ENCODE measurements at places on chromosomes 16 and 17. TPM values are rescaled to one million over a fixed set of nuclear protein-coding genes. Genes with fewer than 3 reads are reported as not detected.

DNA sequence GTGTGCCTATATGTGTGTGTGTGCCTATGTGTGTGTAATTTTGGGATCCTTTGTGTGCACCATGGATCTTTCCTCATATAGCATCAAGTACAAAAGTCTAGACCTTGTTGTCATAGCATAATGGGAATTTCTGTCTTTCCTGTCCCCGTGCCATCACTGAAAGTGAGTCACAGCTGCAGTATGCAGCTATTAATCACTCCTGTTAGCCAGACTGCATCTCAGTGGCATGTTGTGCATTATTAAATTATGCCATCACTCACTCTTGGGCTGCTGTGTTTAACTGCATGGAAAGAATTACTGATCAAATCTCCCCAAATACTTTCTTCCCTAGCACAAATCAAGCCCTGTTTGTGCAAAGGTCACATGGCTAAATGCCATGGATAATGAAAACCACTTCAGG is 92.4 kb downstream of the CBLN1 start:
- DNase-seq: no peak

CACNG4 gene
- total RNA-seq: not detected

DNA sequence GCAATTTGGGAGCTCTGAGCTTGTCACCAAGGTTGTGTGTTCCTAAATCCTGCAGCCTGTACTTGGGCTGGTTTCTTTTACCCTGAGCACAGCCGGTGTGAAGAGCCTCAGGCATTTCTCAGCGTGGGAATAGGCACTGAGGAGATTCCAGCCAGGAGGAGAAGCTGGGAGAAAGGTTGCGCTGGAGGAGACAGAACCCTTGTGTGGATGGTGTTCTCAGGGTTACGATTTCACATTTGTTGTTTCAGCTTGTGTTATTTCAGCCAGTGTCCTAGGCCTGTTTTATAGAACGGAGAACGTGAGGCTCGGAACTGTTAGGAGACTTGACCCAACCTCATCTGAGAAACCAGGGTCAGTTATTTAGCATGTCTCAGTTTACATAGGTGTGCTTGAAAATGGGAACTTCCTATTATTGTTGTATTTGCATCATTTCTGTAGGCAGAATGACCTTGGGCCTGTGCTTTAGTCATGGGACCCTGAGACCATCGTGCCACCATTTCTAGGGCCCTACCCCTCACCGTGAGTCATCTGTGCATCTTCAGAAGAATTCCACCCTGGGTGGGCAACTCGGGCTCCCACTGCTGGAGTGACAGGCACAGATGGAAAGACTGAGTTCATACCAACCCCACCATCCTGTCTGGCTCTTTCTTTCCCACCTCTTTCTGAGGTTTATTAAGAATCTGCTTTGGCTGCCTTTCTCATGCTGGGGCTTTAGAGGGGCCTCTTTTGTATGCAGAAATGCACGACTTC is 134.9 kb downstream of the MSI2 start:
- DNase-seq: no peak

DNA sequence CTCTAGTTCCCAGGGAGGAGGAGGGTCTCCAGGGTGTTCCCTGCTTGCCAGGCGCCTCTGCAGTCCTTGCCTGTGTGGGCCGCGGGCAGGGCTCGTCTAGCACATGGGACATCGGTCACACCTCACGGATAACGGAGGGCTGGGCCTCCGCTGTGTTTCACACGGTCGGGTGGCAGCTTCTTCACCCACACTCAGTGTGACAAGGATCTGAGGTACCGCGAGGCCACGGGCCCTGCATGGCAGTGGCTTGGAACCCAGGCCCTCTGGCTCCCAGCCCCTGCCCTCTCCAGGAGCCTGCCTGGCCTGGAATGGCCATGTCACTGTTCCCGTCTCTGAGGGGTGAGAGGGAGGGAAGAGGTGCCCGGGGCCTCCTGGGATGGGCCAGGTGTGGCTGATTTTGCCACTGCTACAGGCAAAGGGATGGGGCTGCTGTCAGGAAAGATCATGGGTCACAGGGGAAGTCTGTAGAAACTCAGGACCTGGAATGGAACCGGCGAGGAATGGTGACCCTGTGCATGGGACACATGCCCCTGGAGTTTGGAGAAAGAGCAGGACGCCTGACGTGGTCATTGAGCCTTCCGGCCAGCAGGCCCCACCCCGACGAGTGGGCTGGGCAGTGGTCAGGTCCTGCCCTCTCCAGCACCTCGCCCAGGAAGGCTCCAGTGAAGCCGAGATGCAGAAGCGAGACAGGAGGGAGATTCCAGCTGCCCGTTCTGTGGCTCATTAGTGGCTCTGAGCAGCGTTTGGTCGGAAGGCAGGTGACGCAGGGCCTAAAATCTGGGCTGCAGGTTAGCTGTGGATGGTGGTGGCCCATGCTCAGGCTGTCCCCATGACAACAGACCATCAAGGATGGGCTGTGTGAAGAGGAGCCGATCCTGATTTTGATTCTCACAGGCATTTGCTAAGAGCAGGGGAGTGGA is 76.5 kb upstream of the GSE1 start:
- no peak for DNase-seq

GRCh38 chr16:81639348-81639747 is 139.7 kb upstream of the PLCG2 start:
- DNase-seq: no peak

GRCh38 chr16:35636480-35637230 is 2177.2 kb downstream of the TP53TG3F start:
- no peak for DNase-seq

DNA sequence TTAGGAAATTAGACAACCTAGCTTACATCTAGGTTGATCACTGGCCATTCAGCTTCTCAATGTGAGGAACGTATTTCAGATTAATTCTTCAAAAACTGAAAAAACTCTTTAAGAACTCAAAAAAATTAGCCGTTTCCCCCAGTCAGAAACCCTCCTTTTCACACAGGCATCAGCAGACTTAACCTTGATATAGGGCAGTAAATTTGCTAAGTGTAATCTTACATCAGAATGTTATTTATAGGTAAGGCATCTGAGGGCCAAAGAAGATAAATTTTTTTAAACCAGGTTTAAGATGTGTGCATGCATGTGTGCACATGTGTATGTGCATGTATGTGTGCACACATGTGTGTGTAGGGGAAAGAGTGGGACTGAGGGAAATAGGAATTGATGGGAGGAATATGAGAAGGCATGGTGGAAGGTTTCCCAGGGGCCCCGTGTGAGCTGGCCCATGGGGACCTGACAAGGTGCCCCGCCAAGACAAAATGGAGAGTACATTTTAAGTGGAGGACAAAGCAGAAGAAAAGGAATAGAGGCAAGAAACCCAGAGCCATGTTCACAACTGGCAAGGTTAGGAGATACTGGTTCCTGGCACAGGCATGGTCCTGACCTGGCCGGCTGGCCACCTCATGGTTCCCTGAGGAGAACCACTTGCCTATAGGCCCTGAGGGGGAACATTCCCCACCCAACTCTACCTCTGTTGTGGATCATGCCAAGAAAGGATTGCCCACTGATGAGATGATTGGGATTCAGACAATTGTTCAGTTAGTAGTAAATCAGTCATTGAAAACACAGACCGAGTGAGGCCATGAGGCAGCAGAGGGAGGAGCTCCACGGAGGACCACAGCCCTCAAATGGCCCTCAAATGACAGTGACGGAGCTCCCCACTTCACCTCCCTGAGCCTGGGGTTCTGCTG is 33.0 kb downstream of the TEX2 start:
- no peak for DNase-seq

RNF167 gene
- total RNA-seq: 140 TPM

DNA sequence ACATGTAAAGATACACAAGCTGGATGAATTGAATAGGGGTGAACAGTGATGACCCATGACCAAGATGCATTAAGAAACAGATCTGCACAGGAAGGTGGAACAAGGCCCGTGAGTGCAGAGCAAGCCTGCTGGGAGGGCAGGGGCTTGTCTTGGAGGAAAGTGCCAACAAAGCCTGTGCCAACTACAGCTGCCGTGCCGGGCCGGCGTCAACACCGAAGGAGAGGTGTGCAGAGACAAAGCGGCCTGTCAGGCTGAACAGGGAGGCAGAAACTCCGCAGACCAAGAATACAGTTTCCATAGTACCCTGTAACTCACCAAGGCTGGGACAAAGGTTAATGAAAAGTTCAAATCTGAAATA is 46.7 kb downstream of the ANKRD11 start:
- no peak for DNase-seq

P2RX1 gene
- total RNA-seq: 0.17 TPM

DNA sequence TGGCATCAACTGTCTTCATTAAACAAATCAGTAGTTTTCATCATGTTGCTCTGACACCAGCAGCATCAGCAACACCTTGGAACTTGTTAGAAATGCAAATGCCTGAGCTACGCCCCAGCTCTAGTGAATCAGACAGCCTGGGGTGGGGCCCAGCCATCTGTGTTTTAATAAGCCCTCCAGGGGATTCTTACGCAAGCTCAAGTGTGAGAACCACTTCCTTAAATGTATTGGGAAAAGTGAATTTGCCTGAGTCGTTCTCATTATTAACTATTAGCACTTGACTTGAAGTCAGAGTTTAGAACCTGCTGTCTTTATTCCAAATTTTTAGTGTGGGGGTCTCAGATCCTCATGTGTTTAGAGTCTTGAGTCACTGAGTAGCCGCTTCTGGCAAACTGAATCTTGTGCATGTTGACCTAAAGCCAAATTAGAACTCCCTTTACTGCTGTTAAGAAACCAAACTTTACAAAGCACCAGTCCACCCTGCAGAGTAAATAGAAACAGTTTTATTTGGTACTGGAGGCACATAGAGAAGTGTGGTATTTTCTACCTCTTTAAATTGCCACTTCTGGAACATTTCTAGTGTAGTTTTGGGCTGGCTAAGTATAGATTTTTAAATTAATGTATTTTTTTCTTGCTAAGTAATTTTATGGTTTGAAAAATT is 137.4 kb upstream of the COX10 start:
- no peak for DNase-seq

DNA sequence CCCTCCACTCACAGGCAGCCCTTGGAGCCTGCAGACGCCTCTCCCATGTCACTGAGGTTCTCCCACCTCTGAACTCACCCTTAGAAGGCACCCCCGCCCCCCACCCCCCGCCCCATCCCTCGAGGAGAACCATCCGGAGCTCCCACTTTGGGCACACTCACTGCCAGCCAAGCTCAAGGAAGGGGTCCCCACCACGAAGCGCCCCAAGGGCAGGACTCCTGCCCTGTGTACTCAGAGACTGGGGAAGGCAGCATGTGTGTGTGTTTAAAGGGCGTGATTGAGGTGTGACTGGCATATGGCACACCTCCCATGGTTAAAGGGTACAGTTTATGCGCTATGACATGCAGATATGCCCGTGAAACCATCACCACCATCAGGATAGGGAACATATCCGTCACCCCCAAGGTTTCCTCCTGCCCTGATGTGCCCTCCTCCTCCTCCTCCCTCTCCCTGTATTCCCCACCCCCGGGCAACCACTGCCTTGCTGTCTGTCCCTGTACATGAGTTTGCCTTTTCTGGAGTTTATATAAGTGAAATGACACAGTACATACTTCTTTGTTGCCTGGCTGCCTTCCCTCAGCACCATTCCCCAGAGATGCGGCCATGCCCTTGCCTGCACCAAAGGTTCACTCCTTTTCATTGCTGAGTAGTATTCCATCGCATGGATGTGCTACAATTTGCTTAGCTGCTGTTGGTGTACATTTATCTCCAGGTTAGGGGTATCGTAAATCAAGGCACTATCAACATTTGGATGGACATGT is 14.0 kb upstream of the RBFOX3 start:
- DNase-seq: peak; percentile 2

DNA sequence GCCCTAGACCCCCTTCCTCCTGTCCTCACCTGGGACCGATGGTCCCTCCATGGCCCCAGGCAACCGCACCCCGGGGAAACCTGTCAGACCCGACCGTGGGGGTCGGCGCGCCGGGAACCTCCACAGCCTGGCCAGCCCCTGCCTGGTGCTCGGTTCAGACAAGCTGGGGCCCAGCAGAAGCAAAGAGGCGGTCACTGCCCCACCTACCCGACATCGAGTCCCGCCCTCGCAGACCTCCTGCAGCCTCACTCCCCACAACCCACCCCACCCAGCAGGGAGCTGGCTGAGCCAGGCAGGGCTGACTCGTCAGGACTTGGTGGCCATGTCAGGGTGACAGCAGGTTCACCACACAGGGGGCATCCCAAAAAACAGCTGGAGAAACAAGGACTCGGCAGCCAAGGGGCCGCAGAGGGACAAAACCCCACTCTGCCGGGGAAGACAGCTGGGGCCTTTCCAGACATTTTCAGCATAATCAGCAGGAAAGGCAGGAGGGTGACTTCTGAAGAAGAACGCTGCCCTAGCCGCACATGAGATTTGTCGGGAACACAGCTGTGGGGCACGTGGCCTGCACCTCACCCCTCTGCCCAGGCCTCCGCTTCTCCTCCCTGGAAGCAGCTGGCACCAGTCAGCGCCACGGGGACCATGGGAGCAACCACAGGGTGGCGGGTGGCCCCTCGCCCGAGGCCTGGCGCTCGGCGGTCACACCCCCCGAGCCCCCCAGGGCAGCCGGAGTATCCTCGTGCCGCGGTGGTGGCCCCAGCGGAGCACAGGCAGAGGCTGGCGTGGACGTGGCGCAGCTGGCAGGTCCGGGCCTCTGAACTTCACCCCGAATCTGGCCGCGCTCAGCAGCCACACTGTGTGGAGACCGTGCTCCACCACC is 22.9 kb downstream of the GNPTG start:
- DNase-seq: no peak

GRCh38 chr17:28482551-28483199 is 9.2 kb downstream of the SLC13A2 start:
- no peak for DNase-seq

CHD9 gene
- total RNA-seq: 9.7 TPM

DNA sequence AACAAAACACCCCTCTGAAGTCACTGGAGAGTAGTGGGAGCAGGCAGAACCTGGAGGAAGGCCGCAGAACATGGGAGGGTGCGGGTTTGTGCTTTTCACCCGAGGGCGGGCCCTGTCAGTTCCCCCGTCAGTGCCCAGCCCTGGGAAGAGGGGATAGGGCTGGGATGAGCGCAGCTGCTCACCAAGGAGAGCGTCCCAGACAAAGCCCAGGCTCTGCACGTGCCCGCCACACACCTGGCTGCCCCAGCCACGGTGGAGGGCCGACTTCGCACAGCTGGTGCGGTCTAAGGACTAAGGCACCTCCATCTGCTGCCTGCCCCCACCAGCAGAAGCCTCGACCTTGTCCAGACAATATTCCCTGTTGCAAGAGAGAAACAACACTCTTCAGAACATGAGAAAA is 39.5 kb downstream of the ZCCHC14 start:
- no peak for DNase-seq

DNA sequence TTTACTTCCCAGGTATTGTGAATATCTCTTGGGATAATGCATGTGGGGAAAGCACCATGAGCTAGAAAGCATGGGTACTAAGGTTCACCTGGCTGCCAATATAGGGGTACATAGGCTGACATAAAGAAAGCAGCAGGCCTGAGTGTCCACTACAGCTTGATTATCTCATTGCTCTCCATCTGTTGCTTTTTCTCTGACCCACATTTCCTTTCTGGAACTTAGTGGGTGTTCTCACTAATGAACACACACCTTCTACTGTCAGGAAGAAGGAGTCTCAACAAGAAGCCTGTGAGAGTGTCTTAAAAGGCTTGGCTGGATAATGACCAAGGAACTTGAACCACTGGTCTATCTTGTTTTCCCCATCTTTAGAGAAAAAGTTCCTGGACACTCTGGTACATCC is 62.5 kb downstream of the CA10 start:
- DNase-seq: no peak
